ENCODE measurements at places on chromosomes 2 and 18.
A peak's percentile ranks its signal among the peaks of the same experiment; 100 is the strongest.

DNA sequence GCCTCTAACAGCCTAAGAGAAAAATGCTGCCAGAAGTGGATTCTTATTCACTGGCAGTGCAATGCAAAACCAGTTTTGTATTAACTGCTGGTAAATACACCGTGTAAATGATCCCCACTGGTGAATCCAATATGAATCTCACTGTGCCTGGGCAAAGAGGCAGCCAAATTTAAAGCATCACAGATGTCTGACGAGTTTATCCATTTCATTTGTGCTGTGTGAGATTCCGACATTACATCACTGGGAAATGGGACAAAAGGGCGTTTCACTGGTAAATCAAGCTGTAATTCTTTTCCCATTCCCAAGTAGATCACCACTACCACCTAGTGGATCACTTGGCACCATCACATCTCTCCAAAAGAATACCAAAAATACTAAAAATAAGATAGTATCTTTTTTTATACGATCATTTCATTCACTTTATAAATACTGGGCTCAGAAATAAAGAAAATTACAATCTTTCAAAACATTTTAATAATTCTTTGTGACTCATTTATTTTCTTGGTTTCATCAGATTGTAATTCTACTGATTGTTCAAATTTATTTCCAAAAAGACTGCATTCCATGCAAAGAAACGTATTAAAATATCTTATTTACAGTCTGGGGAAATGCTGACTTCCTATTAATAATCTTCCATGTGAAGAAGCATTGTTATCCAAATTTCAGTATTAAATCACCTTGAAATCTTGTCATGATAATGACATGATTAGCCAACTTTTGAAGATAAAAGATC is 125.6 kb downstream of the GRB14 start:
- no peak for DNase-seq

DNA sequence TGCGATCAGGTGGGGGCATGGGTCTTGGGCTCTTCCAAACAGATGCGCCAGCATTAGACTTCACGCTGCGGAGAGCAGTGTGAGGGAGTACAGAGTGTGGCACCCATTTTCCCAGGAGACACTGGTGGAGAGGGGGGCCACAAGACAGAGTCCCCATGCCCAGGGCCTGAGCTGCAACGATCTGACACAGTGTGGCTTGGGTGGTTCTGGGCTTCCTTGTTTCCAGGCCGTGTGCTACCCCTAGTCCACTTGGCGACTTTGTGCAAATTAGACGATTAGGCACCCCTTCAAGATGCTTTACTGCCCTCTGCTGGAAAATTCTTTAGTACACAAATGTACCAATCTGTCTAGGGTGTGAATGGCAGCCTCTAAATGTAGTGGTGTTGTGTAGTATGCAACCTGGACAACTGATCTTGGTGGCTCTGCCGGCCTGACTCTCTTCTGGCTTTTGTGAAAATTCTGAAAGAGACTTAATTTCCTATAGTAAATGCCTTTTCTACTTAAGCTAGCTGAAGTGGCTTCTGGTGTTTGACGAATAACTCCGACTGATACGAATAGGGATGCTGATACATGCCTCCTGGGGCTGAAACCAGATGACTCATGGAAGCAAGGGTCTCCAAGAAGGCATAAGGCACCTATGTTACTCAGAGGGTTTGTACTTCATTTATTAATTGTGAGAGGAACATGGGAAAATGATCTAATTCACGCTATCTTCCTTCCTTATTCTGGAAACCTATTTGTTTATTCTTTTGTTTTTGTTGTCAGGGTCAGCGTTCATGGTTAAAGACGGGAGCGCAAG is 92.3 kb upstream of the SMAD2 start:
- DNase-seq, result peak; percentile 37

DNA sequence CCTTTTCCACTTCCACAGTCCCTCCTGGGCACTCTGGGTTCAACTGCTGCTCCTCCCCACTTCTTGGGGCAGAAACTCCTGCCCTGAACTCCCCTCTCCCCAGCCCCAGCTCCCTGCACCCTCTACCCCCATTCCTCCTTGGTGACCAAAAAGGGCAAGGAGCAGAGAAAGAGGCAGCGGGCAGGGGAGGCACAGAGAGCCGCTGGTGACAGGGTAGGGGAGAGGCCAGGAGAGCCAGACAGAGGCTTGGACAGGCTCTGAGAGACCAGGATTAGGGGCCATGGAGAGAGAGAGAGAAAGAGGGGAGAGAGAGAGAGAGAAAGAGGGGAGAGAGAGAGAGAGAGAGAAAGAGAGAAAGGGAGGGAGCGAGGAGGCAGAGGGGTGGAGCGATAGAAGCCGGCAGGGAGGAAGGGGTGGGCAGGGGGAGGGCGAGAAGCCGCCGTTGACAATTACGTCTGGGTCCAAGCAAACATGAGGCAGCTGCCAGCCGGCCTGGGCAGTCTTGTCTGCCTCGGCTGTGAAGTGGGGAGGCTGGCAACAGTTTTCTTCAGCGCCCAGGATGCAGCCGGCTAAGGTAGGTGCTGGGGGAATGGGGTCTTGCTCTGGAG is at the start of gene KCNIP3:
Gene KCNIP3, plus strand, starts transcription at position 468 of the 608 bp plus-strand sequence. Its CDS starts 92 bp downstream, at position 560.
- DNase-seq, result no peak

DNA sequence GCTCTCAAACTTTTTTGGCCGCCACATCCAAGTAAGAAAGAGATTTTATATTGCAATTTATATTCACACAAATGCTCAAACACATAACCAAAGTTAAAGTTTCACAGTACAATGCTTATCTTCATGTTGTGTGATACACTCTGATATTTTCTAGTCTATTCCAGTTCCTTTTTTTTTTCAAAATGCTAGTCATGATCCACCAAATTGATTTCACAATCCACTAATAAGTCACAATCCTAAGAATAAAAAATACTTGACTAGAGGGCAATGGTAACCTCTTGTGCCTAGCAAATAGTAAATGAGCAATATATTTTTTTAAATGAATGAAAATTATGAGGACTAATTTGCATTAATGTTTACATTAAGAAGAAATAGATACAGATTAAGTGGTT is 5.8 kb upstream of the PTPN4 start:
- no peak for DNase-seq

DNA sequence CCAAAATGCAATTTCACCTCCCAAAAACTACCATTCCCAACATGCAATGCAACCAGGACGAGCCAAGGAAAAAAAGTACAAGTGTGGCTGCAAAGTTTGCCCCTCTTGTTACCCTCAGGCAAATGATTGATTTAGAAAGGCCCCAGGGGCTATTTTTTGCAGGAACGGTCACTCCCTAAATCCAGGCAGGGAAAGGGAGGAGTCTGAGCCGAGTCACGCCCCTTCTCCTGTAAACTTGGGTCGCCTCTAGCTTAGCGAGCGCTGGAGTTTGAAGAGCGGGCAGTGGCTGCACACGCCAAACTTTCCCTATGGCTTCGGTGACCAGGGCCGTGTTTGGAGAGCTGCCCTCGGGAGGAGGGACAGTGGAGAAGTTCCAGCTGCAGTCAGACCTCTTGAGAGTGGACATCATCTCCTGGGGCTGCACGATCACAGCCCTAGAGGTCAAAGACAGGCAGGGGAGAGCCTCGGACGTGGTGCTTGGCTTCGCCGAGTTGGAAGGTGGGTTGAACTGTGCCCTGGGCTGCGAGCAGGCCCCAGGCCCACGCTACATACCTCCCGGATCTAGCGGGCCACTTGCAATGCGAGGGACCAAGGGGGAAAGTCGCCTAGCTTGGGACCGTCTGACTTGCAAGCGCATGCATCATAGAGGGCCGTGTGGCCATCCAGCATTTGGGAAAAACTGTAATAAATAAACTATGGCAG is at the start of gene GALM:
Gene GALM, plus strand, starts transcription at position 261 of the 702 bp plus-strand sequence. Its CDS starts 48 bp downstream, at position 309.
- DNase-seq, result peak; percentile 71

Data from BE2C (cell line).